M059J (cell line): ENCODE measurements at places on chromosomes 6 and 20. TPM values are rescaled to one million over a fixed set of nuclear protein-coding genes. Genes with fewer than 3 reads are reported as not detected.
A peak's percentile ranks its signal among the peaks of the same experiment; 100 is the strongest.

DNA sequence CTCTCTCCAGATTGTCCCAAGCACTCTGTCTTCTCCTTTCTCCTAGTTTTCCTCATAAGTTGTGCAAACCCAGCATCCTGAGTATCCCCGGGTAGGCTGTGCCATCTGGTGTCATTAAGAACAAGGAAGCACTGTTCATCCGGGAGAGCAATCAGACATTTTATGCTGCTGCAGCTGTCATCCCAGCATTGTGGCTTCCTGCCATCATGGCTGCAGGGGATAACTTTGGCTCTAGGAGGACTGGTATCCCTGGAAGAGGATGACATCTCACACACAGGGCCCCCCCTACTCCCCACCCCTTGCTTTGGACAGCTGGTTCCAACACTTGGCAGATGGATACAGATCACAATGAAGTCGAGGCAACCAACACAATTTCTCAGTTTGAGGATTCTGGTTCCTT is 1195.1 kb upstream of the MAP3K7 start:
- DNase-seq: no peak

DNA sequence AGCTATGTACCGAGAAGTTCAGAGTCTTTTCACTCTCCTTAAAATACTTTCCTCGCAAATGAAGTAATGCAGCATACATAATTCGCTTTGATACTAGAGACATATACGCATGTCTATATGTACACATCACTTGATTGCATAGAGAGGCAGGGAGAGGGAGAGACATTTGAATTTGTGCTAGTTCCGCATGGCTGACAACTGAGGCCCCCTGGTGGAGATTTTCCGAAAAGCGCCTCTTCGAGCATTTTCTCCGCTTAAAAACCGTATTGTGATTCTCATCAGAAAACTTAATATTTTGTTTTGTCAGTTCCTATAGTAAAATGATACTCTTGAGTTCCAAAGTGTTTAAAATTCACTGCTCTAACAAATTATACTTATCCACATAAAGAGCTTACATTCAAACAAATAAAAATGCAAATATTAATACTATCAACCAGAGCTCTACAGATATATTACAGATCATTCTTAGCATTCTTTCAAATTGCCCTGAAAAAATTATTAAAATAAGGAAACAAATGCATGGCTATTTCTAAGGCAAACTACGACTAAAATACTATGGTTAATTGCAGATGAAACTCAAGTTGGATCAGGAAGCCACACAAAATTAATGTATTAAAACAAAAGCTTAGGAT is 637 bp downstream of the MYLK4 start:
- DNase-seq: peak; percentile 46

- DNase-seq: peak; percentile 100
These were observed 25.3 kb upstream of the TOP1 start for GRCh38 chr20:41003143-41003935.

GRCh38 chr6:148548065-148548748 is 198.6 kb upstream of the UST start:
- DNase-seq: no peak

Gene DSP
- 24.3 and 45.1 TPM in 2 replicates for total RNA-seq

DNA sequence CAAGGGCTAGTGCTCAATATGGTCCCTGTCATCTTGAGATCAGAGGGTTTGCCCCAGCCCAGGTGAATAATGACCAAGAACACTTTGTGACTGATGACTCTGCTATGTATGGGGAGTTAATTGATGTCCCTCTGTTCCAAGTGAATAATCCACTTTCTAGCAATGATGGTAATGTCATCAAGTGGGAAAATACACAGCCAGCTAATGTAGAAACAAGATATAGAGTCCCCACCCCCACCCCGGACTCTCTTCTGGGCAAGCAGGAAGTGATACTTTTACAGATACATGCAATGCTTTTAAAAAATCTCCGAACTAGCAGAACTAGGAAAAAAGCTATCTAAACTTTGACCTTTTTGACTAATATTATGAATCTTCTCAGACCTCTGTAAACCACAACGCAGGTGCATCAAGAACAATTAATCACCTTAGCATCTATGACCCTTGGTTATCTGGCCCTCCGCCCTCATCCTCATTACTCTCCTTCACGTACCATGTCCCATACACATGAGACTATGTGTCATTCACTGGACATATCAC is 30.5 kb downstream of the CNR1 start:
- no peak for DNase-seq
